ENCODE measurements at places on chromosomes 7 and 10.

DNA sequence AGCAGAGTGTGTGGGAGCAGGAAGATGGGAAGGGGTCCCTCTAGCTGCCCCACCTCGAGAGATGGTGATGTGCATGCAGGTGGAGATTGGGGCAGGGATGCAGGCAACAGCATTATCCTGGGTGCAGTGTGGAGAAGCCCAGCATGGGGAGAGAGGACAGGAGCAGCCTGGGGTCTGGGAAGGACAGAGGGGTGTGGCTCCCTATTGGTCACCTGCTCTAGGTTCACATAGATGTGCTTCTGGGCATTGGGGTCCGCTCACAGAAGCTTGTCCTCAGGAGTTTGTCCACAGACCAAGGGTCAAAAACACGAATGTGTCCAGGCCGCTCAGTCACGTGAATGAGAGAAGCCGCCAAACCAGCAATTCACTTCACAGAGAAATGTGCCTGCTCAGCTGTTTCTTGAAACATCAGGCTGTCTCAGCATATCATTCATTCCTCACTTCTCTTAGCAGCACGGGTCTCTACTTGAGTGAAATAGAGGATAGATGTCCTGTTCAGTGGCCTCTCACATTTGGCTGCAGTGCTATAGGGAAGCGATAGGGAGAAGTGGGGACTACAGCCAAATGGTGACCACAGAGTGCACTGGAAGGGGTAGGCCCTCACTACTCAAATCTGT lies 11.5 kb upstream of the SLC29A3 start:
- no peak for DNase-seq

DNA sequence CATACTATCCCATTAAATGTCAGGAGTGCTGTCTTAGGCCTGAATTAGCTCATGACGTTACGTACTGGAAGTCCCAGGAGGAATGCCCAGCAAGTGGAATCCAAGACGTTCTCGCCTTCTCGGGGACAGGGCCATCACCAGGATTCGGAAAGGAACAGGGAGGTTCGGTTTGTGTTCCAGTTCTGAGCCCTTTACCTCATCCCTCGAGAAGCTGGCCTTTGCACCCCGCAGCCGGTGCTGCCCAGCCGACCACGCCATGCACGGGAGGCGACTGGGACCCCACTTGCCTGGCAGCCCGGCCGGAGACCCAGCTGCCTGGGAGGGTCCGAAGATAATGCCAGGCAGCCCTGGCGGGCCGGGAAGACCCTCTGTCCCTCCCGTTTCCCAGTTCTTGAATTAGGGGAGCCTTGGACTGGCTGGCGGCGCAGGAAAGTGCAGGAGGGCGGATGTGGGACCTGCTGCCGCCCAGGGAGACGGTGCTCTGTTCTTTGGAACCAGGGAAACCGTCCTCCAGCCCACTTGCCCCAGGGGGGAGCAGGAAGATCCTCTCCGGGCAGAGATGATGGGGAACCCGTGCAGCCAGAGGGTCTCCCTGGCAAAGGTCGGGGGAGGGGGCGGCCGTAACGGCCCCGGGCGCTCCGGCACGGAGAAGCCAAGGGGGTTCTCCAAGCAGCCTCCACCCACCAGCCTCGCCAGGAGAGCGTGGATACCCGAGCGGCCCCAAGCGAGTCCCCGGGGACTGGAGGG lies 671 bp upstream of the CHST3 start:
- no peak for DNase-seq

DNA sequence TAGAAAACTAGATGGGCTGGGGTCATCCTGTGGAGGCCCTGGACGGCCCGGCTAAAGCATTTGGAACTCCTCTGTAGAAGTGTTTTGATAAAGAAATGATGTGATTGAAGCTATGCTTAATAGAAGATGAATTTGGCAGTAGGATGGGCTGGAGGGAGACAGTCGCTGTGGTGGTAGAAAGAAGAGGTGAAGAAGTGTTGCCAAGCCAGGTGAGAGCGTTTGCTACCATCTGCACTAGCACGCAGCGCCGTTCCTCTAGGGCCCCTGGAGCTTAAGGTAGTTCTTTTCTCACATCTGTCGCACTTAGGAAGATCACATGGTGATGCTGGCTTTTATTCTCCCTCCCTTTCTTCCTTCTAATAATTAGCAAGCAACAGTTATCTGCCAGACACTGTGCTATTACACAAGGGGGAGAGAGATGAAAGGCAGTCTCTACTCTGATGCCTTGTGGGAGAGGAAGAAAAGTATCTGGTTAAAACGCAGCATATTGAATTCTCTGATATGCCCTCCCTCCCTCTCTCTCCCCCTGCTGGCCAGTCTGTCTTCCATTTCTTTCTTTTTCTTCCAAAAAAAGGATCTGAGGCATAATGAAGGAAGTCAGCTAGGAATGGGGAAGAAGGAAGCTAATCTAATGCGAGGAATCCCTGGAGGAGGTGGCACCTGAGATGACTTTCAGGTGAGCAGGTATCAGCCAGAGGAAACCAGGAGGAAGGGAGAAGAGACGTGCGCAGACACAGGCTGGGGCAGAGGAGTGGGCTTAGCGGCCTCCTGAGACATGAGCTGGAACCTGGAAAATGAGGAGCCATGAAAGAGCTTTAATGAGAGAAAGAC lies 162.3 kb upstream of the KLF14 start:
- no peak for DNase-seq

DNA sequence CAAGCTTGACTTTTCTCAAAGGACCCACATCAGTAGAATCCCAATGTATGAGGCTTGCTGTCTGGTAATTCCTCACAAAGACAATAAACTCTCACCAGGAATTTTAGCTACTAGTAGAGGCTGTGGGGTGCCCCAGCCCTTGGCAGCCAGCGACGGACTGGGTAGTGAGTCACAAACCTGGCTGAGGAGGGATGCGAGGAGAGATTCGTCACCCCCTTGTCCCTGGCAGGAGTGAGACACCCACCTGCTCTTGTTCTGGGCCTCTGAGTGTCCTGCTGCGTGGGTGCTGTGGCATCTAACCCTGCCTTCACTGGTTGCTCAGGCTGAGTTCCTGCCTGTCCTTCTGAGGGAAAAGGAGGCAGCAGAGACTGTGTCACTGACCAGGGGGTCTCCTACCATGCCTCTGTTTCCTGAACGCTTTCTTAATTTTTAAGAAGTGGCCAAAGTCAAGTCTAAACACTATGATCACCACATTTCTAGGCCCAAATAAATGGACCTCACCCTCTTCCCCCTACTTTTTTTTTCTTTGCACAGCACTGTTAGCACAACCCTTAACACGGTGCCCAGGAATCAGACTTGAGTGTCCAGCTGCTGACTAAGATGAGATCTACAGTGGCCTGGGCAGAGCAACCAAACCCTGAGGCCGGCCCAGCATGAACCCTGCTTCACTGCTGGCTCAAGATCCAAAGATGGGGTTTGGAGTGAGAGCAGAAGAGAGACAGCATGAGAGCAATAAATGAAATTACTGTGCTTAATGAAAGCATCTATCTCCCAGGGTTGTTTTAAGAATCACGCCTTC lies 146.4 kb downstream of the ANLN start:
- DNase-seq, result no peak

- peak; percentile 25 for DNase-seq
Observed at GRCh38 chr7:873367-874002, 2.9 kb upstream of the GET4 start.

- DNase-seq, result no peak
Observed at GRCh38 chr7:104795086-104795485, 218.9 kb upstream of the KMT2E start.

- no peak for DNase-seq
Observed at GRCh38 chr7:77662869-77663268, 33.4 kb upstream of the RSBN1L start.

- no peak for DNase-seq
Observed at GRCh38 chr10:121787169-121787568, 140.7 kb downstream of the ATE1 start.

DNA sequence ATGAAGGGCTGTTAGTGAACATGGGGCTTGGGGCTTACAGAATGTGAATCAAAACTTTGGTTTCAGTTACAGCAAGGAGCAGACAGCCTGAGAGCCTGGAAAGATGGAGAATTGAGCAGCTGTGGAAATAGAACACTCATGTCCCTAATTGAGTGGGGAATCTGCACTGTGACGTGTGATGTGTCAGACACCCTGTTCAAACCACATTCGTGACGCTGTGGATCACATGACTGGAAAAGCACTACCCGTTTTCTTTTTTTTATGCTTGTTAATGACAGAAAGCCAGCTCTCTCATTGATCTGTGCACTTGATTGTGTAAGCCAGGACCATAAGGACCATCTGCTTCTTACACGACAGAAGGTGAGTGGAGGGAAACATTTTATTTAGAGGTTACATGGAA lies 15.1 kb upstream of the TBX20 start:
- no peak for DNase-seq

DNA sequence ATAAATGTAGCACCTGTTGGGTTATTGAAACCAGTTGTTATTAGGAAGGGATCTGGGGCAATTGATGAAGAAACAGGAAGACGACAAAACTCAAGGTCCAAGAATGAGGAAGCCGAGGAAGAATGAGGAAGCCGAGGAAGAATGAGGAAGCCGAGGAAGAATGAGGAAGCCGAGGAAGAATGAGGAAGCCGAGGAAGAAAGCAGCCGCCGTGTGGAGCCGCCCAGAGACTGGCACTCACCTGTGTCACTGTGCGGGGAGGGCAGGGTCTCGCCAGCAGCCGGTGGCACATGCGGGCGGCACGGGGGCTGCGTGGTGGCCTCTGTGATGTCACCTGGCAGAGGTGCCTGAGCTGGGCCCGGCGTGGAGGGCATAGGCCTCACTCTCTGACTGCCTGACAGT lies 71.1 kb upstream of the CFAP46 start:
- DNase-seq, result no peak

DNA sequence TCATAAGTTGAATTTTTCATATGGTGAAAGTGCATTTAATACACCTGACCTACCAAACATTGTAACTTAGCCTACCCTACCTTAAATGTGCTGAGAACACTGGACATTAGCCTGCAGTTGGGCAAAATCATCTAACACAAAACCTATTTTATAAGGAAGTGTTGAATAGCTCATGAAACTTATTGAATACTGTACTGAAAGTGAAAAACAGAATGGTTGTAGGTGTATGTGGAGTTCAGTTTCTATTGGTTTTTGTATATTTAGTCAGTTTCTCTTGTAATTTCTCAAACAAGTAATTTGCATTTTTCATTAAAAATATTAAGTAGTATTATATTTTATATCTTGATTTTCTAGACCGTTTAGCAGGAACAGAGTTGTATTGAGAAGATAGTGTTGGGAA lies 15.3 kb downstream of the CCDC7 start:
- no peak for DNase-seq

- DNase-seq, result no peak
Observed at GRCh38 chr10:8034466-8035005, 20.0 kb upstream of the GATA3 start.

GRCh38 chr7:24723178-24723530 lies 34.1 kb downstream of the GSDME start:
- DNase-seq, result no peak

DNA sequence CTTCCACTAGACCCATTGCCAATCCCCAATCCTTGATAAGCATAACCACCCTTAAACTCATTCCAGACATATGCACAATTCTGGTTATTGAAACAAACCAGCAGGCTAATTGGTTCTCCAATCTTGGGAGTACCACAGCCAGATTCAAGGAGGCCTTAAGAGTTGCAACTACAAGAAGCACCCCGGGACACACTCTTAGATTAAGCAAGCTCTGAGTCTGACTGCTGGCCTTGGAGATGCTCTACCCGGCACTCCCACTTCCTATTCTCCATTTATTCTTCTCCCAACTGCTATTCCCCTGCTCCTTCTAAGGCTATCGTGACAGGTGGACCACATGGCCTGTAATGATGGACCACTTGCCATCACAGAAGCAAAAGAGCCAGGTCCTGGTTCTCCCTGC lies 40.3 kb downstream of the CYTH3 start:
- no peak for DNase-seq

DNA sequence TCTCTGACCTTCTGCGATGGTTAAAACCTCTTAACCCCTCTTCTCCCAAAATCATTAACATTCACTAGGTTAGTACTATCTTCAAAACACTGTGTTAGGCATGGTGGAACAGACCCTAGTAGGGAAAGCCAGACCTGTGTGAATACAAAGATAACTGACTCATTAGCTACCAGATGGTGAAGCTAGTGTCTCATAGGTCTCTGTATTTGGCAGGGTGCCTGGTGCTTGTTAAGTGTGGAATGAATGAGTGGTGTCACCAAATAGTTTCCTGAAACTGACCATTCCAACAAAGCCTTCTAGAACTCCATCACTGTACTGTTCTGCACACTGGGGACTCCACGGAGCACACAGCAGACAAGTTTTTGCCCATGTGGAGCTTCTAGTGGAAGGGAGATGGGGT lies 27.7 kb upstream of the TM9SF3 start:
- DNase-seq, result no peak

DNA sequence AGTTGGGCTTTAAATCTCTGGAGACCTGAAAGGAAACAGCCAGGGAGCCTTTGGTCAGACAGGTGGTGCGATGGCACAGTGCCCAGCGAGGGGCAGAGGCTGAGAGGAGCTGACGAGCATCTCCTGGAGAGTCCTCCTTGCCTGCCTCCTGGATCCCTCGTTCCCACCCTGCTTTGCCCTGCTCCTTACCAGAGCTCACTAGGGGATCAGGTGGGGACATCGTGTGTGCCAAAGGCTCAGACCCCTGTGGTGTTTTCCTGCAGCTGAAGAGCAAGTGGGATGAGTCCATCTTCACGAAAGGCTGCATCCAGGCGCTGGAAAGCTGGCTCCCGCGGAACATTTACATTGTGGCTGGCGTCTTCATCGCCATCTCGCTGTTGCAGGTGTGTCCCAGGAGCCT lies 21.8 kb upstream of the SH2D4B start:
- no peak for DNase-seq

GRCh38 chr7:112584290-112584689 lies 103.5 kb downstream of the LSMEM1 start:
- DNase-seq, result no peak

DNA sequence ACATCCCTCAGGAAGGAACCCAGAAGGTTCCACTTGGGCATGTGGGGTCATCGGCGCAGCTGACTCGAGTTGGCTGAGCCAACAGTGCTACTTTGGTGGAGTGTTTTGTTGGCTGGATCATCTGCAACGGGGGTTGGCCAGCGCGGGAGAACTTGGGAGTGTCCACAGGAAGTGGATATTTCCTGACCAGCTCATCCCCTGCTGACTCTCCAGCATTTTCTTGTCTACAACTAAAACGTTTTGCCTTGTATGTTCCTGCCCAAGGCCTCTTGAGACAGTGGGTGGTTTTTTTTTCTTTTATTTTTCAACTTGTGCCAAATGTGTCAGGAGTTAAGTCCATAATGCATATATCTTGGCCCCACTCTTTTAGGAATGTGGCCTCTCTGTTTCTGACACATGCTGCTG lies 208.6 kb downstream of the ZNF365 start:
- no peak for DNase-seq
